Epithelial cell of esophagus (primary cell): ENCODE measurements at places on chromosomes 6 and 20.

DNA sequence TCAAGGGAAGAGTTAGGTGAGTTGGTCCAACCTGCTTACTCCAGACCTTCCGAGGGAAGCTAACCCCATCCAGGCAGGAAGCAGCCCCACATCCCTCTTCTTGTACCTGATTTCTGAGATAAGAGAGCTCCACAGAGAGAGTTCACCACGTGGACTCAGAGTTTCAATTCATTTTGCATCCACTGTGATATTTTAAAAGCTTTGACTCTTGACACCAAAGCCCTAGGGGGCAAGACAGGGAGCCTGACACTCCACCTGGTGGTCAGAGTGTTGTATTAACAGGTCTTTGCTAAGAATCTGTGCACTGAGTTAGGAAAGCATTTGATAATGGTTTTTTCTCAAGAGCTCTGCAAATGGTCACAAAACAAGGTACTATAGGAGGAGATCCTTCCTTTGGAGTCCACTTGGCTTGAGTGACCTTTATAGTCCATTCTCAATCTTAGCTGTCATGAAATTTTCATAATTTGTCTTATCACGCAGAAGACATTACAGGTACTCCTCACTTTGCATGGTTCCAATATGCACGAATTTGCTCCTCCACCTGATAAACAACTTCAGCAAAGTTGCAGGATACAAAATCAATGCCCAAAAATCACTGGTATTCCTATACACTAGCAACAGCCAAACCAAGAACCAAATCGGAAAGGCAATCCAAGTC lies 56.2 kb upstream of the RIPOR2 start:
- DNase-seq = peak; percentile 65

GRCh38 chr20:48770700-48771442 lies 56.9 kb downstream of the PREX1 start:
- DNase-seq = no peak

DNA sequence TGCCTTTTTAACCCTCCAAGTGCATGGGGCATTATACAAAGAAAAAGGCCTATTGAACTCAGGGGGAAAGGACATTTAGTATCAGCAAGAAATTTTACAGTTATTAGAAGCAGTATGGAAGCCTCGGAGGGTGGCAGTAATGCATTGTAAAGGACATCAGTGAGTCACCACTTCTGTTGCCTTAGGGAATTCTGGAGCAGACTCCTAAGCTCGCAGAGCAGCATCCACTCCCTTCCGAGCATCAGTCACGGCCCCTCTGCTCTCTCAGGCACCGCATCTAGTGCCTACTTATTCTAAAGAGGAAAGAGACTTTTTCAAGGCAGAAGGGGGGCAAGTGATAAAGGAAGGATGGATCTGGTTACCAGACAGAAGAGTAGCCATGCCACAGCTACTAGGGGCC lies 296.5 kb downstream of the RNGTT start:
- DNase-seq = peak; percentile 26

- DNase-seq = peak; percentile 85
Measured at GRCh38 chr6:136312975-136313374, 23.3 kb upstream of the BCLAF1 start.

DNA sequence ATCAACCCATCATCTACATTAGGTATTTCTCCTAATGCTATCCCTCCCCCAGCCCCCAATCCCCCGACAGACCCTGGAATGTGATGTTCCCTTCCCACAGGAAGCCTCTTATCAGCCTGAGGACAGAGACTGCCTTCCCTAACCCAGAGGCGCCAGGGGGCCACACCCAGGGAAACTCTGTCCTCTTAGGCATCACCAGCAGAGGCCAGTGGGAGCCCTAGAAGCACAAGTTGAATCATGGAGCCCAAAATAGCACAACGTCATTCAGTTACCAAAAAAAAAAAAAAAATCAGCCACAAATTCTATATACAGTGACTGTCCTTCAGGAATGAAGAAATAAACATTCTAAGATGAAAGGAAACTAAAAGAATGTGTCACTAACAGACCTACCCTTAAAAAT lies 625.7 kb downstream of the TFAP2A start:
- DNase-seq = peak; percentile 8

- DNase-seq = no peak
Measured at GRCh38 chr20:8320306-8320705, 188.2 kb downstream of the PLCB1 start.

DNA sequence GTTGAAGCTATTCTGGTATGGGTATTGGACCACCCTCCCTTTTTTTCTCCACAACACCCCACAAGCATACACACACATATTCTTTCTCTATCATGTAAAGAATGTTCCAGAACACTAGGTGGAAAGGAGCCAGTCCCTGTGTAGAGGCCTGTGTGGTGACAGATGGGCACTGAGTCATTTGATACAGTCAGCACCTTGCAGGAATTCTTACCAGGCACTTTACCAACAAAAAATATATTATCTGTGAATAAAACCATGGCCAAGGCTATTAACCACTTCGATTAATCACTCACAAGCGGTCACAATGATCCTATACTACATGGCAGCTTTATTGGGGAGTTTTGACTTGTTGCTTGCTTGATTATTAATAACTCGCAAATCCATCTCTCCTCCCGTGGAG lies 149.5 kb downstream of the BFSP1 start:
- DNase-seq = peak; percentile 32

DNA sequence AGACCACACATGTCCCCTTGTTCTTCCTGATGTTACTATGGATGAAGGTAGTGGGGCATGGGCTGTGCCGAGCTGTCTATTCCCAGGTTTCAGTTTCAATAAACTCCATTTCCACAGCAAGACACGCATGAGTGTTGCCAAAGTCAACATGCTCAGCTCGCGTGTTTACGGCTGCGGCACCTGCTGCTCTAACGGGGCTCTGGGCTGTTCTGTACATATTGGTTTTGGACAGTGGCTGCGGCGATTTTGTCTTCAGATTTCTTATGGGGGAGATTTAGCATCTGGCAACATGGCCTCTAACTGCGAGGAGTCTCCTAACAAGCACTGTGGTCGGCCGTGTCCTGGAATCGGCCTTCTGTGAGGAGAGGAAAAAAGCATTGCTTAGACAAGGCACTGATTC lies 58.6 kb downstream of the TMEM242 start:
- DNase-seq = no peak

DNA sequence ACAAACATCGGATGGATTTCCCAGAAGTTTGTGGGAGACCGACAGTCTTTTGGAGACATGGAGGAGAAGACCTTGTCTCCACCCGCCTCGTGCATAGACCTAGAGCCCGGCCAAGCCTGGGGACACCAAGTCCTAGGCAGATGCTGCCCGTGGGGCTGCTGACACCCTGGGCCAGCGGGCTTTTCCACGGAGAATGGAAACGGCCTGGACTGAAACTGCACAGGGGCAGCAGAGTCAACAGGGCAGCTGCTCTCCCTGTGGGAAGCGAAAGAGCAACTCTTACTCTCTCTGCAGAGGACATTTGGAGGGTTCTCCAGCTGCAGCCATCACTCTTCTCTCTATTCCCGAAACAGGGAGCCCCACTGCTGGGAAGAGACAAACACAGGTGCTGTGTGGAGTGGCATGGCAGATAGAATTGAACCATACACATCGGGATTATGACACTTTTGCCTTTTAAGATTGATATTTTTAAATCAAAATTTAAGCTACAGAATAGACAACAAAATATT lies 401.2 kb downstream of the THBS2 start:
- no peak for DNase-seq

- no peak for DNase-seq
Measured at GRCh38 chr6:158860279-158860865, 41.2 kb upstream of the EZR start.

GRCh38 chr20:64230461-64231145 lies 24.9 kb upstream of the PCMTD2 start:
- no peak for DNase-seq

DNA sequence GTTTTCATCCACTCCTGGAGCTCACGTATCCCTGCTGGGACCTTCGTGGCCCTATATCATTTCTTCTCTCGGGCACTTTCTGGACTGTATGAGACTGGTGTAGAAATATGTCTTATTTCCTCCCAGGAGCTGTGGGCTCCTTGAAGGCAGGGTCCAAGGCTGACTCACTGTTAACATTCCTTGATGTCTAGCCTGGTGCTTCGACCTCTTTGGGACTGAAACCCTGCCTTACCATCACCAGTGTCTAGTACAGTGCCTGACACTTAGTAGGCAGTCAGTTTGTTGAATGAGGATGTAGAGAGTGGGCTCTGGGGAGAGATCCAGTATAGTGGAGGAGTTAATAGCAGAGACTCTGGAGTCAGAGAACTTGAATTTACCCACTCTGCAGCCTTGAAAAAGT lies 23.6 kb downstream of the POFUT1 start:
- no peak for DNase-seq

DNA sequence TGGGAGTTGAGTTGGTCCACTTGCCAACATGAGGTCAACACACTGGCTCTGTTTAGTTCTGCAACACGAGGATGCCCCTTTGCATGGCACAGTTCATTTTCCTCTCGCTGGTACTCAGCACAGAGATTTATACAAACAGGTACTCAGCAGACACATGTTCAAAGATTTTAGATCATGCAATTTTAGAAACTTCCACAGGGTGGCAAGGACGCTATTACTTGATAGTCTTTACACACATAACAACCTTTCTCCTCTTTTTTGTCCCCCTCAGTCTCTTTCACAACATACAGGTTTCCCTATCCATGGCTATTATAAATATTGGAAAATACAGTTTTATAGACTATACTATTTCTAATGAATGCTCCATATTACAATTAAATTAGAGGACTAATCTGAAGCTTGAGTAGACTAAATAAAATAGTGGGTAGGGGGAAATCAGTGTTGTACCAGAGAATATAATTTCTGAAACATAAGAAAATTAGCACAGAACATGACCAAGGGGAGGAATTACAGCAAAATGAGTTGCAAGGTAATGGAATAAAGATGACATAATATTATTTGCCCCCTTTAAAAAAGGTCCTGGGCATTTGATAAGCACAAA lies 331.8 kb upstream of the BTBD3 start:
- DNase-seq = peak; percentile 38

DNA sequence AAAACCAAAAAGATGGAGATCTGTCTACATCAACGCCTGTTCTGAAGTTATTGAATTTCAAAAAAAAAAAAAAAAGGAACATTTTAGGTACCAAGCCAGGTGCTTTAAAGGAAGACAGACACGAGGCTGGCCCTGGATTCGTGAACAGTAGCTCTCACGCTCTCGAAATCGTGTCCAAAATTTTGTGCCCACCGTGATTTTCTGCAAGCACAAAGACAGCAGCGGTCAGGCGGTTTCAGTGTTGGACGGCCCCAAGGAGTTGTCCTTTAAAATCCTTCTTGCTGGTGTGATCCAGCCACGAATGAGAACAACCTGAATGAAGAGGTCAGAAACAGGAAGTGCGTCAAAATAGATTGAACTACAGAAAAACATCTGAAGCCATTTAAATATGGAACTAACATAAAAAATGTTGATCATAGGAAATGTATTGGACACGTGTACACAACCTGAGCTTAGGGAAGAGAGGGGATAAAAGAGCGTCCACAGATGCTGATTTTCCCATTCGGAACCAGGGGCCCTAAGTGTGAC lies 78.2 kb downstream of the THBS2 start:
- no peak for DNase-seq

DNA sequence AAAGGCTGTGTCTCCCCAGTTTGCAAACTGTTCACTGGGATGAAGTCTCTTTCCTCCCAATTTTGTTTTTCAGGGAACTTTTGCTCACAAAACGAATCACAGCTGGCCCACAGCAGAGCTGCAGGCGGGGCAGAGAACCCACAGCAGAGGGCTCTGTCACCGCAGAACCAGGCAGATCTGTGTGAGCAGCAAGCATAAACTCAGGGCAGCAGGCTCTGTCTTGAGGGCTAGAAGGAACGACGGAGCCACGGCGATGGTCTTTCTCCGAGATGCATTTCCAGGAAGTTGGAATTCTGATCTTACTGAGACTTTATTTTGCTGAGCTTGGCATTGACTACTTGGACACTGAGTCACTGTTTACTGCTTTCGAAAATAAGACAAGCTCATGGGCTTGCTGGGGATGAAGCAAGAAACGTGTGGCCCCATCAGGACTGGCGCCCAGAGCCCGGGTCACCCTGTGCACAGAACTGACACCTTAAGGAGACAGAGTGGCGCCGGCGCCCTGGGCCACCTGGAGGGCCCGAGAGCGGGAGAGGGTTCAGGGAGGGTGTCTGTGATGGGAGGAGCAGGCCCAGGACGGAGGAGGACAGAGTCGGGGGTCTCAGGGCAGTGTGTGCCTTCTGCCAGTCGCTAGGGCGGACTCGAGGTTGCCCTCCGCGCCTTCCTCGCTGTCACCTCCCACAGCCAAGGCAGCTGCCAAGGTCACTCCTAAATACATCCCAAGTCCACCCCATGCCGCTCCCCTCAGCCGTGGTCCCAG lies 106.3 kb upstream of the NXT1 start:
- no peak for DNase-seq

DNA sequence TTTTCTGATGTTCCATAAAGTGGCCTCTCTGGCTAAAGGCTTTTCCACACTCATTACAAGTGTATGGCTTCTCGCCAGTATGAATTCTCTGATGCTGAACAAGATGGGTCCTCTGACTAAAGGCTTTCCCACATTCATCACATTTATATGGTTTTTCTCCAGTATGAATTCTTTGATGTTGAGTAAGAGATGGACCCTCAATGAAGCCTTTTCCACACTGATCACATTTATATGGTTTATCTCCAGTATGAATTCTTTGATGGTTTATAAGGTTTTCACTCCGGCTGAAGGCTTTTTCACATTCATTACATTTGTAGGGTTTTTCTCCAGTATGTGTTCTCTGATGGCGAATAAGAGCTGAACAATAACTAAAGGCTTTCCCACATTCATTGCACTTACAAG lies 20.4 kb downstream of the ZNF184 start:
- peak; percentile 9 for DNase-seq
